H7 (cell line): ENCODE measurements at places on chromosomes 12 and 14. TPM values are rescaled to one million over a fixed set of nuclear protein-coding genes. Genes with fewer than 3 reads are reported as not detected.

Gene LPCAT3
- 14.4 and 16.9 TPM in 2 replicates for total RNA-seq

Gene DTX1
- total RNA-seq: 1.00 and 2.5 TPM in 2 replicates

Gene IRAK3
- total RNA-seq: 0.28 and 0.41 TPM in 2 replicates

Gene VWF
- 1.6 and 2.3 TPM in 2 replicates for total RNA-seq

- DNase-seq: peak; percentile 76
Observed at GRCh38 chr14:70655110-70655826, 13.6 kb downstream of the TTC9 start.

GRCh38 chr12:116609319-116610114 is 50.3 kb downstream of the MAP1LC3B2 start:
- DNase-seq: no peak

- DNase-seq: peak; percentile 87
Observed at GRCh38 chr12:7060353-7060954, at the start of gene C1S. TSS of gene C1S (plus strand) at chr12:7060718. CDS start at chr12:7061913, 1,195 bp downstream.
